ENCODE measurements at places on chromosomes 2 and 18.
A peak's percentile ranks its signal among the peaks of the same experiment; 100 is the strongest.

- DNase-seq, result no peak
Measured at GRCh38 chr2:101121174-101121573, 30.0 kb downstream of the TBC1D8 start.

DNA sequence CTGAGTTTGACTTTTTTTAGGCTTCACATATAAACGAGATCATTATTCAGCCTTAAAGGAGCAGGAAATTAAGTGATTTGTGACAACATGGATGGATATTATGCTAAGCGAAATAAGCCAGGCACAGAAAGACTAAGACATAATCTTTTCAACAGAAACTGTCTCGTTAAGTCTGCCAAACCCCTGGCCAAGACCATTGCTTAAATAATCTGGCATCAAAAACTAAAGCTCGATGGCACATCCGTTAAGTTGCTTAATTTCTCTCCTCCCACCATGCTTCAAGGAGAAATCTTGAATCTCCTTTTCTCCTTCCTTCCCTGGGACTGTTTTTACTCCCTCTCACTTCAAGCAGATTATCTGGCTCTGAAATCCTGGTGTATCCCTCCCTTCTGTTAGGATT, 140.3 kb downstream of the GALNT14 start:
- no peak for DNase-seq

- peak; percentile 68 for DNase-seq
Measured at GRCh38 chr2:48183991-48184390, 277.7 kb upstream of the FBXO11 start.

- no peak for DNase-seq
Measured at GRCh38 chr18:24118750-24119577, 19.9 kb upstream of the CABYR start.

DNA sequence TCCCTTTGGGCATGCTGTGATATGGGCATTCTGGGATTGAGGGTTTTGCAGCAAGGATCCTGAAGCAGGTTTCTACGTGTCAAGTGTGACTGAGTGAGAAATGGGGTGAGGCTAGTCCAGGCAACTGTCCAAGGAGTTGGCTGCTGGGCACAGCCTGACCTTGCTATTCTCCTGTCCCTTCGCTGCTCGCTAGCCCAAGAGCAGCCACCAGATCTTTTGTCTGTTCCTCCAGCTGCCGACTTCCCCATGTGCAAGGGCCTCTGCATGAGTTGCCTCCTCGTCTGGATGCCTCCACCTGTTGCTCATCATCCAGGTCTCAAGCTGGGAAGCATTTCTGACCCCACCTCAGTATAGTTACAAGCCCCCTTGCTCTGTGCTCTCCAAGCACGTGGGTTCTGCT, 71.1 kb downstream of the DYSF start:
- no peak for DNase-seq

DNA sequence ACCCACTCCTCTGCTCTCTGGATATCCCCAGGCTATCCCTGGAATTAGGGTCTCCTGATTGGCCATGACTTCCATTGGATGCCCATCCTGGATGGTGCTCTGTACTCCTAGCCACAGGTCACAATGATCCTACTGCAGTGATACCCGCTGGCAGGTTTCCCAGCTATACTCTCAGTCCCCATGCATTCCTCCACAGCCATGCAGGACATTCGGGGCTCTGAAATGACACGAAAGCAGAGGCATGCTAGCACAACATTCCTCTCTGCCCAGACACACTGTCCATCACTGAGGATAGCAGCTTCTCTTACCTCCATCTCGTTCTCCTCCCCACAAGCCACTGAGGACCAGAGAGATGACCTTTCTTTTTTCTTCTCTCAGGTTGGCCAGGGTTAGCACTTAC, 51.7 kb upstream of the SPATS2L start:
- no peak for DNase-seq

- DNase-seq, result no peak
Measured at GRCh38 chr18:21448299-21448698, 152.2 kb downstream of the ESCO1 start.

DNA sequence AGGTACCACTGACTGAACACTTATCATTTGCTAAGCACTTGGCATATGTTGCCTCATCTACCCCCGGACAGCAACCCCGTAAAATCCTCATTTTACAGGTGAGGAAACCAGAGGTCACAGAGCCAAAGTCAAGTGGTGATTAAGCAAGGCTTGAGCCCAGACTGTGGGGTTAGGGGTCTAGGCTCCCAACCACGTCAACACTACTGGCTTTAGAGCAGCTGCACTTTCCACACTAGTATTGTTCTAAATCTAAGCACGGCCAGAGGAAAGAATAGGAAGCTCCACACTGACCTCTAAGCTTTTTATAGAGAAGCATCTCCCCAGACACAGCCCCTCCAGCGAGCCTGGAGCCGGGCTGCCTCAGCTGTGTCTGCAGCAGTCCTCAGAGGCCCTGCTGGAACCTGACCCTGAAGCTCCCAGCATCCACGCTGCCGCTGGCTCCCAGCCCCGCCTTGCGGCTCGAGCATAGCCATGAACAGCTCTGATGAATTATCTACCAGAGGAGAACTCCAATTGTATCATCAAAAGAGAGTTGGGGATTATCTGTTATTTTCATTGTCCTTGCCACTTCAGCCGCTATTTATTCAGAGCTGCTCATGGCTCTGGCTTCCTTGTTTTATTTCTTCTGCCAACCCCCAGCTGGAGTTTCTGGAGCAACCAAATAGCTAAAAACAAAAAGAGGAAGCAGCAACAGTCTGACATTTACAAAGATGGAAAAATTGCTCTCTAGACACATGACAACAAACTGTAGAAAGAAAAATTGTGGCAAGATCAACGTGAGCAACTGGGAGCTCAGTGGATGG, 62.2 kb upstream of the RTN4 start:
- peak; percentile 48 for DNase-seq

DNA sequence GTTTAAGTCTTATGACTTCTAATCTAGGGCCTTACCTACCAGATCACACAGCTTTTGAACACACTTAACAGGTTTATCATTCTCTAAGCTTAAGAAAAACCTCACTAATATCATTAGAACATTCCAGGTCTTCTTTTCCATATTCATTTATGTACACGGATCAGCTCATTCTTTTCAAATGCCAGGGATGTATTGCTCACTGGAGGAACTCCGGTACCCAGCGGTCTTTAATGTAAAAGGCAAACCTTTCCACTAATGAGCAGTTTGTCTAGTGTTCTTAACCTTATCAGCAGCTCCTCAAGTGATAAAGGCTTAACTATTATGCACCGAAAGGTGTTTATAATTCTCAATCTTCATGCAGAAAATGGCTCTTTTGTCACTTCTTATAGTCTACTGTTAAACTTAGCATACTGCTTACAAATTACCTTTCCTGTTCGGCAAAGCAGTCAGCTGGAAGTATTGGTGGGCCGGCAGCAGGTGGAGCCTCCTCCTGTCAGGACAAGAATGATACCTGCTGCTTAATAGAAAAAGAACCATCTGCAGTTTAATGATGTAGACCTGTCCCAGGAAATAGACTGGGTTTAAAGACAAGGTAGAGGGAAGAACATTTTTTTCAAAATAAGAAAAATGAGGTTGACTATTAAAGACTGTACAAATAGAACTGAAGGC, 142.7 kb downstream of the FIGN start:
- DNase-seq, result no peak

DNA sequence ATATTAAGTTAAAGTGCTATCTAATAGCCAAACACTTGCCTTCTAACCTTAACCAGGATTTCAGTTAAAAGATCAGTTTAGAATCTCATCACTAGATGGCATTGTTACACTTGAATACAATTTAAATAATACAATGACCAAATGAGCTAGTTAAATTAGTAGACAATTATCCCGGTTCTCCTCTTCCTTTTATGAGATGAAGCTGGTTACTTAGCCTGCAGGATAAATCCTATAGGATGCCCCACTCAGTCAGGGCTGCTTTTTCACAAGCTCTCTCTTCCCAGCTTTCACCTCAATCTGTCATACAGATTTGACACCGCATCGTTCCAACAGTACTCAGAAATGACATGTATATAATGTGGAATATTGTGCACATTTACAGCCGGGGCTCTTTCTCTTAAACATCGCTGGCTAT, 678.8 kb downstream of the KCNJ3 start:
- DNase-seq, result peak; percentile 6

DNA sequence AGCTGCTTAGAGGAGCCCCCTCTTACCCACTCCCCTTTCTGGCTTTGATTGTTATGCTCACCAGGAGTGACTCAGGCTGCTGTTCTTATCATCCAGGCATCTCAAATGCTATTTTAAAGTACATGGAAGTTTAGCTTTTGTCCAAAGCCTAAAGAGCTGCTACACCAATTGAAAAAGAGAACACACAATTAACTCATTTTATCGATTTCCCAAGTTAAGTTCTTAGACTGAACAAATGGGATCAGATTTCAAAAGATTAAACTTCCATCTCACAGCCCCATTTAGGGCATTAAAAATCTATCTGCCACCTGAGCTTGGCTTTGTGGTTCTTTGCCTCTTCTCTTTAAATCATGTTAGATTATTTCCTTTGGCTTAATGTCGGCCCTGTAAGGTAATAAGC, 81.2 kb downstream of the MYO5B start:
- peak; percentile 7 for DNase-seq

All from NCI-H524 treated with DMSO at 0.1 percent for 48 hours (cell line).